NCI-H1436 treated with DMSO at 0.1 percent for 48 hours (cell line): ENCODE measurements at places on chromosomes 4 and X.

DNA sequence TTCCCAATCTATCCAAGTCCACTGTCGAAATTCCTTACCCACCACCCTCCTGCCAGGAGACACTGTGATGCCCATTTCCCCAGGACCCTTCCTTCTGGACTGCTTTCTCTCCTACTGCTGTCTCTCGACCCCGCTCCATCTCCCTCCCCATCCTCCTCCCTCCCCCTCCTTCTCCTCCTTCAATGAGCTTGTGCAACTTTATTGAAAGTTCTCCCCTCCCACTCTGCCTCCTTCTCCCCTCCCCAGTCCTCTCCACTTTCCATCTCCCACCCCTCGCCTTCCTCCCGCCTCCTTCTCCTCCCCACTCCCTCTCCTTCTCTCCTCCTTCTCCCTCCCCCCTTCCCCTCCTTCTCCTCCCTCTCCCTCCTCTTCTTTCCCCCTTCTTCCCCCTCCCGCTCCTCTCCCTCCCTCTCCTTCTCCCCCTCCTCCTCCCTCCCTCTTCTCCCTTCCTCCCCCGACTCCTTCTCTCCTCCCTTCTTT, 116.6 kb upstream of the FAT1 start:
- no peak for DNase-seq

DNA sequence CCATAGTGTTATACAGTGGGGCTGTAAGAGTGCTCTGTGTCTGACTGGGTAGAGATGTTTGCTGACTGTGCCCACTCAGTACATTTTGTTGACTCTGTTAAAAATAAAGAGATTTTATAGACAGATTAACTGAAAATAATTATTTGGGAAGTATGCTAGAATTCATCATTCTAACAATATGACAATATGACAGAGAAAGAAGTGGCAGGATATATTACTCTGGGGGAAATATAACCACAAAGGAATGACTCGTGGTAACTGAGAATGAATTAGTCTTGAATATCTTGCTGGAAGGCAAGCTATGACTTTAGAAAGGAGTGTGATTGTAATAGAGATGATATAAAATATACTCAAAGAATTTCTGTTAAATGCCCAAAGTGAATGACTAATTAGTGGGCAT, 46.8 kb downstream of the TMEM165 start:
- no peak for DNase-seq

- DNase-seq: no peak
Observed at GRCh38 chr4:162782096-162782777, 384.5 kb downstream of the NAF1 start.

DNA sequence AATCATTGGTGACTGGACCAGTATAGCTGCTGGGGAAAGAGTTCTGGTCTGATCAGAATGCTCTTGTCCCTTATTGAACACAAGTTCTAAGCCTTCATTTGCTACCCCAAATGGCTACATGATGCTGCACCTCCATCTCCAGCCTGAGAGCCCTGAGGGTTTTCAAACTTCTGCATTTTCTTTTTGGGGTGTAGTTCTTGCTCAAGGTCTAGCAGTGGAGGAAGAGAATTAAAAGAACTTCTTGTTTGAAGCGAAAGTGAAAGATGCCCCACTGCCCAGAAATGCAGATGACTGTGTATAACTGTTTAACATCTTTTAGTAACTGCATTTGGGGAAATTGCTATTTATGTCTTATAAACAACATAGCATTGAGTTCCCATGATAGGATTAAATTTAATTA, 38.5 kb downstream of the LAMTOR3 start:
- no peak for DNase-seq

DNA sequence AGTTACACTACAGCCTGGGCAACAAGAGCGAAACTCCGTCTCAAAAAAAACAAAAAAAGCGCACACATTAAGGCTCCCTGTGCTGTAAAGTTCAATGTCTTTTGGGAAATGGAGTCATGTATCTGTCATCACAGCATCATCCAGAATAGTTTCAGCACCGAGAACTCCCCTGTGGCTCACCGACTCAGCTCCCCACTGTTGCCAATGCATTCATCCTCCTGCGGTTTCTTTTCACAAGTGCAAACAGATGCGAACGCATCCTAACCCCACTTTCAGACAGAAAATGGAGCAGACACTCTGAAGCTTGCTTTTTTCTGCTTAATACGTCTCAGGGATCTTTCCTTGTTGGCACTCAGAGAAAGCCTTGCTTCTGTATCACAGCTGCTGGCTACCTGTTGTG, 13.8 kb upstream of the SH3TC1 start:
- no peak for DNase-seq

GRCh38 chrX:71586929-71587328, 8.7 kb downstream of the GCNA start:
- DNase-seq: no peak

- no peak for DNase-seq
Observed at GRCh38 chr4:163113921-163114713, 52.6 kb downstream of the NAF1 start.

- DNase-seq: no peak
Observed at GRCh38 chr4:64079316-64079715, 329.9 kb downstream of the TECRL start.

GRCh38 chr4:531076-531475, 32.1 kb downstream of the PIGG start:
- no peak for DNase-seq

GRCh38 chrX:7062276-7062675, 85.2 kb upstream of the STS start:
- DNase-seq: no peak

DNA sequence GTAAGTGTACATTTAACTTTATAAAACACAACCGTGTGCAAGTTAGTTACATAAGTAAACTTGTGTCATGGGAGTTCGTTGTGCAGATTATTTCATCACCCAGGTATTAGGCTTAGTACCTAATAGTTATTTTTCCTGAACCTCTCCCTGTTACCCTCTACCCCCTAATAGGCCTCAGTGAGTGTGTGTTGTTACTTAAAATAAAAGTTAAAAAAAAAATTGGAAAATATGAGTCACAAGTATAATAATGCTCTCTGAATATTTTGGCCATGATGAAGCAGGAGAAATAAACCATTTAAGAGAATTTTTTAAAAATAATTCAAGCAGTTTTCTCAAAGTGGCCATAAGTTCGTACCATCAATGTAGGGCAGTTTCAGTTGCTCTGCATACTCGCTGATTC, 105.1 kb upstream of the GRID2 start:
- DNase-seq: no peak

GRCh38 chr4:55959655-55960054, 10.9 kb downstream of the CEP135 start:
- DNase-seq: no peak

- no peak for DNase-seq
Observed at GRCh38 chr4:108940634-108941033, 177.8 kb upstream of the ETNPPL start.

GRCh38 chrX:118975831-118976598, 1.6 kb downstream of the LONRF3 start:
- DNase-seq: no peak

DNA sequence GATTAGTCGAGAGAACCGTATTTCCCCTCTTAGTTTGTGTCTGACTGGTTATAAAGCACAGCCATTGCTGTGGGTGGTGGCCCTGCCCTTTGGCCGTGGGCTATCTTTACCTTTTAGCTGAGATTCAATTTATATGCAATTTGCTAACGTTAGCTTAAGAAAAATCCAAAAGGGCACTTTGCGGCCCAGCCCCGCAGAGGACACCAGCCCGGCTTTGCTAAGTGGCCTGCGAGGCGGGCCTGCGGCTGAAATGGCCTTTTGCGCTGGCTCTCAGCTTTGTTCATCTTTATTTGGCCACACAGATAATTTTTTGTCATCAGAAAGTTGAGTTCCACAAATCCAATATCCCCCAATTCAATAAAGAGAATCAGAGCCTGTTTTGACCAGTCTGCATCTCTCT, 48.3 kb downstream of the CPZ start:
- DNase-seq: no peak

DNA sequence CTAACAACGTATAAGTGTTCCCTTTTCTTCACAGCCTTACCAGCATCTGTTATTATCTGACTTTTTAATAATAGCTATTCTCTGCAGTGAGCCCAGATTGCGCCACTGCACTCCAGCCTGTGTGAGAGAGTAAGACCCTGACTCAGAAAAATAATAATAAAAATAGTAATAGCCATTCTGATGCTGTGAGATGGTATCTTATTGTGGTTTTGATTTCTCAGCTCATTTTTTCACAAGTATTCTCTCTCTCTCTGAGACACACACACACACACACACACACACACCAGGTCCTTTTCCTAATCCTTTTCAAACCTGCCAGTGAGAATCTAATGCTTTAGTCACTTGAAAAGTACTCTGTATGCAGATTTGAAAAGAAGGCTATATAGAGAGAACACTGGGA, 89.8 kb downstream of the CHIC2 start:
- no peak for DNase-seq

DNA sequence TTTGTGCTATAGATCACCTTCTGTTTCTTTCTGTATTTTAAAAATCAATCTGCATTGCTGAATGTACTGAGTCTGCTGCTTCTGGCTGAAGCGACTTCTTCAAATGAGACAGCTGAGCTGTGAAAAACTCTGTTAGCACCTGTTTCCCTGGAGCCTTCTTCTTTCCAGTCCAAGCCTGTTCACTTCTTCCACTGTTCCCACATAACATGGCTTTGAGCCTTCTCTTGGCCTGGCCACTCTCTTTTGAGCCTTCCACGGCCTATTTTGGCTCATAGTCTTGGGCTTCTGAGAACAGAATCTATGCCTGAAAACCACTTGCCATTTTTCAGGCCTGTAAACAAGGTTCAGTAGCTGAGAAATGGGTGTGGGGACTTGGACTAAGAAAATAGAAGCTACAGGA, 132.9 kb upstream of the IGFBP7 start:
- no peak for DNase-seq
